ENCODE measurements at places on chromosomes 1 and 21.

DNA sequence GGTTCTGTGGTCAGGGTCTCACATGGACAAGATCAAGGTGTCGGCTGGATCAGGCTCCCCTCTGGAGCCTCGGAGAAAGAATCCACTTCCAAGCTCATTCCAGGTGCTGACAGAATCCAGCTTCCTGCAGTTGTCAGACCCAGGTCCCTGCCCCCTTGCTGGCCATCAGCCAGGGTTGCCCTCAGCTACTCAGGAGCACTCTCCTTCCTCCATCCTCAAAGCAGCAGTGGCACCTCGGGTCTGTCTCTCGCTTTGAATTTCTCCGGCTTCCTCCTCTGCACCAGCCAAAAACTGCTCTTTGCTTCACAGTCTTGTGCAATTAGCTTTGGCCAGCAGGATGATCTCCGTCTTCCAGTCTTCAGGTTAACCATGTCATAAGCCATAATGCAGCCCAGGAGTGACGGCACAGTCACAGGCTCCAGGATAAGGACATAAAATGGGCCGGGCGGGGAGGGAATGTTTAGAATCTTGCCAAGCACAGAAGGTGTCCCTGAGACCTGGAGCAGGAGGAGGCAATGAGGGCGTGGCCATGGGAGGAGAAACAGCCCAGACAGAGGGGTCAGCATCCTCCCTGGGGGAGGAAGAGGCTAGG, 79.4 kb upstream of the SLC25A33 start:
- no peak for DNase-seq

DNA sequence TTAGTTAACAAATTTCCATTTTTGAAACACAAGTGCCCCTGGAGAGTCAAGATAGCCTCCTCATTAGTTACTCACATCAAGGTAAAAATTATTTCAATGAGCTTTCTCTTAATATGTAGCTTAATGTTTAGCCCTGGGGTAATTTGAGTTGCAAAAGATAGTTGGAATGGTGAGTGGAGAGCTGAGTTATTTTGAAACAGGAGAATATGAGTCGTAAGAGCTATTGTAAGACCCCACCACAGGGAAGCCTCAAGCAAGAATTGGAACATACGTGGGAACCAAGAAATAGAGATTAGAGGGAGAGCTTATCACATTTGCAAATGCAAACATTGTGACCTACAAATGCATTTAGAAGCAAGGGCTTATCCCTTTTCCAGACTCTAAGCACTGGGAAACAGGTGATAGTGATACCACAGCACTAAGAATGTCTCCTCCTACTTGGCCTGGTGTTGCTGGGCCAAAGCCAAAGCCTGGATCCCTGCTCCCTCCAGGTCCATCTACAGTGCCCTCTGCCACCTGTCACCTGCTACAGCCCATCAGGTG, 635.1 kb downstream of the PTPRC start:
- no peak for DNase-seq

GRCh38 chr1:196209265-196209664, 399.0 kb downstream of the KCNT2 start:
- no peak for DNase-seq

DNA sequence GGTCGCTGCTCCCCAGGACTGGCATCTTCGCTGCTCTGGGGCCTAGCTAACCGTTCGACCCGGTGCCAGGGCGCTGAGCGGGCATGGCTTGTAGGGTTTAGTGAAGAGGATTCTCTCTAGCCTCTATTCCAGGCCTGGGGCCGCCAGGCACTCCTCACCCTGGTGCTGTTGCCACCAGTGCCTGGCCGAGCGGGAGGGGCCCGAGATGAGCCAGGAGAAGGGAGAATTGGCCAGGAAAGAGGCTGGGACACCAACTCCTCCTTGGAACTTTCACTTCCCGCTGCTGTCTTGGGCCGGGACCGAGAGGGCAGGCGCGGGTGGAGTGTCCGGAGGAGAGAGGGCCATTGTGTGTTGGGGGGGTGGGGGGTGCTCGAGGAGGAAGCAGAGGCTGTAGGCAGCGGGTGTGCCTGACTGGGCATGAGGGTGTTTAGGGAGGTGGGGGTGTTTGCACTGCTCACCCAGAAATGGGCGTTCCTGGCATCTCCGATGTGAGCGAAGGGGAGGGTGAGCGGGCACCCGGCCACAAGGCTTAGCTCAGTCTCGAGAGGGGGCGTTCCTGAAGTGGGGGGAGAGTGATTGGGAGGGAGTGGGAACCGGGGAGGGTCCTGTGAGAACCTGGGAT, 772 bp downstream of the ADAM15 start:
- peak; percentile 58 for DNase-seq

GRCh38 chr1:151619489-151620093, 7.7 kb downstream of the SNX27 start:
- no peak for DNase-seq

GRCh38 chr1:72075425-72075824, 206.9 kb downstream of the NEGR1 start:
- no peak for DNase-seq

- no peak for DNase-seq
These were observed 17.5 kb downstream of the RCAN1 start for GRCh38 chr21:34597406-34597805.

Measured in NCI-H187 (cell line).